CD4-positive, alpha-beta T cell treated with Interleukin-6 for 4 hours (primary cell): ENCODE measurements at places on chromosomes 11 and 22.

DNA sequence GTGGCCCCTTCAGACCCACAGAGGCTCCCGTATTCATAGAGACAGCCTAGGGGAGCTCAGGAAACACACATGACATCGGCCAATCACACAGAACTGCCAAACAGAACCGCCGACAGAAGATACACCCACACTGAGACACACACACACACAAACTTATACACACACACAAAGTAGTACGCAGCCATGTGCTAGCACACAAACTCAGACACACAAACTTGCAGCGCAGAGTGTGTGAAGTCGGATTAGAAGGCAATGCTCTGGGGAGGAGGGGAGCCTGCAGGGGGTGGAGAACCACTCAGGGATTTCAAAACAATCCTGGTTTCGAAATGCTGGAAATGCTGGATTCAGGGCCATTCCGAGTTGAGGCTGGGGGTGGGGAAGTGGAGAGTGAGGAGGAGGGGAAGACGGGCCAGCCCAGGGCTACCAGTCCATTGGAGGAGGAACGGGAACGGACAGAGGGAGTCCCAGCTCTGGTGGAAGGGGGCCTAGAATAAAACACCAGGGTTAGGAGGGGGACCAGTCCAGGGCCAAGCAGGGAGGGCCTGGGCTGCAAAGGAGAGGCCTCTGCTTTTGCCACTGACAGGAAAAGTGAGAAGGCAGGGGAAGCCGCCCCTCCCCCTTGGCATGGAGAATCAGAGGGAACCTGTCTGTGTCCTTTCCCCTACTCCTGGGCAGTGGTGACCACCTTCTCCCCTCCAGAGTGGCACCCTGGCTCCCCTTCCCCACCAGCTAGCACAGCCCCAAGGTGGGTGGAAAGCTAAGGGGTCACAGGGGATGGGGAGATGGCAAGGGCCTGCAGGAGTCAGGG lies 4.4 kb downstream of the BCL9L start:
- DNase-seq = no peak

GRCh38 chr11:23423104-23423503 lies 562.8 kb upstream of the CCDC179 start:
- DNase-seq = no peak

DNA sequence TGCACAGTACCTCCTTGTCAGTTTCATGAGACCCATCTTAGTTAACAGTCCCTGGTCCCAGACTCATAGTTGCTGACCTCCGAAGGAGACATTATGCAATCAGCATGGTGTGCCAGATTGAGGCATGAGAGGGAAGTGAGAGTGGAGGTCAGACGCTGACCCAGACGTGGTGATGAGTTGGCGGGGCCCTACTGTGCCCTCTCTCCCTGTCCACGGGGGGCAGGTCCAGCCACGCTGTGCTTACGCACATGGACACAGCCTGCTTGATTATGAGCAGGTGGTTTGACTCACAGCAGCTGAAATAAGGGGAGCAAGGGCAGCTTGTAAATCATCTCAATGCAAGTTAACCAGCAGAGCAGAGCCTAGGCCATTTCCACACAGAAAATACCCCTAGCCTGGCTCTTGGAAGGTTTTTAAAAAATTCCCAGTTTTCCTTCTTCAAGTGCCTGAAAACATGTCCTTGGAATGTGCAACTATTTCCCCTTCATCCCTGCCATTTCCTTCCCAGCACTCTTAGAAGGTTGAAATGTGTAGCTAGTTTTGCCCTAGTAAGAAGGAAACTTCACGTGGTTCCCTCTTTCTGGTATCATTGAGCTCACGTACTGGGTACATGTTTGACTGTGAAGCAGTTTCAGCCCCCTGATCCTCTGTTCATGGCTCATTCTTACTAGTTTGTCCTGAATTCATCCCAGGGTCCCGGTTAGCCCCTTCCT lies 122.6 kb upstream of the SORL1-AS1 start:
- DNase-seq = no peak

DNA sequence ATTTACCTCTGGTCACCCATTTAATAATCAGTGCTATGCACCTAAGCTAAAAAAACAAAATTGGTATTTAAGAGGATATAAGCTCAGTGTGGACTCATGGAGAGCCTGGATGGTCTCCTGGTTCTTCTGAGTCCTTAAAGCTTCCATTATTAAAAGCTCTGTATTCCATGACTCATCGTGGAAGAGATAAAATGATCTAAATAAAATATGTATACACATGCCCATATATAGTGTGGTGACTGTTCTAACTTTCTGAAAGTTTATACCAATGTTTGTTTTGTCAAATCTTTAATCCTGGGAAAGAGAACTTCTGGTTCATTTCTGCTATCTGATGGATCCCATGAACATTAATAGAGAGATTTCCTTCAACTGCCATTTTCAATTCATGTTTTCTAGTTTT lies 375.9 kb downstream of the GUCY1A2 start:
- no peak for DNase-seq

DNA sequence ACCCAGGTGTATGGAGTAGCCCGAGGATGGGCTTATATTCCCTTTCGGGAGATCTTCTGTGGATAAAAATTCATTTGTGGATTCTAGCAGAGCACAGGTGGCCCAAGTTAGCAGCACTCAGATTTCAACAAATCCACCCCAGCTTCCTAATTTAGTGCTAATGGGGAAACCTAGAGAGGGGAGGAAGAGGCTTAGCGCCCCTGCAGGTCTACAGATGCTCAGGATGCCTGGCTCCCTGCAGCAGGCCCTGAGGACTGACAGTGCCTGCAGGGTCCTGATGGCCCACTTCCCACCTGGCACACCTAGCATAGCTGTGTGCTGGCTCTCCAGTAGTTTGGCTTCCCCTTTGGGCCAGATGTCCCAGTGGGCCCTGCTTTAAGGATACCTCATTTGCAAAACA lies 6.5 kb downstream of the DGAT2 start:
- no peak for DNase-seq

GRCh38 chr11:115153135-115153534 lies 351.1 kb downstream of the CADM1 start:
- no peak for DNase-seq
